ENCODE measurements at places on chromosomes 4 and X.

DNA sequence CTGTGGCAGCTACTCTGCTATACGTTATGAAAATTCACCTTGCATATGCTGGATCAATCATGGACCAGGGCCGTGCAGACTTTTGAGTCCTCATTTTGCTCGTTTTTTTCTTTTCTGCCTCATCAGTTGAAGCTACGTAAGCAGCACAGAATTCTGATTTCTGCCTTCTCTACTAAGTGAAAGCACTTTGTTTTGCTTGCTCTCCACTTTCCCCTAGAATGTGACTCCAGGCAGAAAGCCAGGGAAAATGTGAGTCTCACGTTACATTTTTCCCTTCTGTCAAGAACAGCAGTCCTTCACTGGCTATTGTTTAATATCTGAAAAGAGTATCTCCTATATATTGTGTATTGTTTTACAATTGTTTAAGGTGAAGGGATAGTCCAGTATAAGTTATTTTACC lies 1840.1 kb downstream of the PCDH7 start:
- DNase-seq, result no peak

DNA sequence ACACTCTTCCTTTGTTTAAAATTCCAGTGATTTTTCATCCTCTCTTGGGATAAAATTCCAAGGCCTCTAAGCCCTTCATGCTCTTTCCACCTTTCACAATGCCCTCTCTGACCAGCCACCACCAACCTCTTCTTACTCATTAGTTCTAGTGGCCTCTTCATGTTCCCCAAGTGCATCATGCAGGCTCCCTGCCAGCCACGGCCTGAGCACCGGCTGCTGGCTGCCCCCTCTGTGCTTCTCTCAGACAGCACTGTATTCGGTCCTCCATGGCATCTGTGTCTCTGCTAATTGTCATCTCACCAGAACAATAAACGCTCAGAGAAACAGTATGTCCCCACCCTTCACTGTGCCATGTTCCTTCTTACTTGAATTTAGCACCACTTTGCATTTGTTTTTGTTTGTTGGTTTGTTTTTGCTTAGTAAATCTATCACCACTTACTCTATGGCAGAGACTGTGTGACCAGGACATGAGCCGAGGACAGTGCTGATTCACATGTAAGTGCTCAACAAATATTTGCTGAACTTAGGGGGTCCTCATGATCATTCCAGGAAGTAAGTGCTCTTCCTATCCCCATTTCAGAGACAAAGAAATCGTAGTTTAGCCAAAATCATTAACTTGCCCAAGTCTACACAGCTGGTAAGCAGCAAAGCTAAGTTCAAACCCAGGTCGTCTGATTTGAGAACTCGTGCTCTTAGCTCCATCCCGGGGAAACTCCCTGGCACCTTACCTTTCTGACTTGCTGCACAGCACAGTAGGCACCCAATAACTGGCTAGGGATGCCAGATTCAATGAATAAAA lies 77.1 kb upstream of the UCP1 start:
- no peak for DNase-seq

DNA sequence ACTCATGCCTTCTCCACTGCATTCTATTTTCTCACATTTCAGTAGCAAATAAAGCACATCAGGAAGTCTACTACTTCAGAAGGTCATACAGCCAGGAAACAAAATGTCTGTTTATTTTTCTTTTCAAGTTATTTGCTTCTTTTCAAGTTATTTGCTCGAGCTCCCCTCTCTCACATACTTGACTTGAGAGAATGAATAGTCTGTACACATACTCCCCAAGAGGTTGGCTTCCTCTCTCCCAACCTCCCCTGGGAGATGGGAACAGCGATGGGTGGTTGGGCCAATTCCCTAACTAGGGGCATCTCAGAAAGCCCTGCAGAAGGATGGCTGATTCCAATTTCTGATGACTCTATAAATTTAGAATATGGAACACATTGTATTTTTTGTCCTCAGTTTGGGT lies 64.7 kb upstream of the PTPN13 start:
- no peak for DNase-seq

DNA sequence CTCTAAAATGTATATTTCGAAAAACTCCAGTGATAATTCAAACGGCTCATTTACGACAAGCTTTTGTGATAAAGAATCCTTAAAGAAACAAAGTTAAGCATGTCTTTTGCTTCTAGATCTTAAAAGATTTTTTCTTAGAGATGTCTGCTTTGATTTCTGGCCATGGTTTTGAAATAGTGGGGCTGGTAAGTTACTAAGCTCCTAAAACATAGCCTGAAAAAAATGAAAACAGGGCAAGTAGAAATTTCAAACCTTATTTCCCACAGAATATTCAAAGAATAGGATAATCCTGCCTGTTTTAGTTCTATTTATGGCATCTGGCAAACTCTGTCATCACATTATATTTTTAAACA lies 318.3 kb downstream of the ARHGAP24 start:
- no peak for DNase-seq

DNA sequence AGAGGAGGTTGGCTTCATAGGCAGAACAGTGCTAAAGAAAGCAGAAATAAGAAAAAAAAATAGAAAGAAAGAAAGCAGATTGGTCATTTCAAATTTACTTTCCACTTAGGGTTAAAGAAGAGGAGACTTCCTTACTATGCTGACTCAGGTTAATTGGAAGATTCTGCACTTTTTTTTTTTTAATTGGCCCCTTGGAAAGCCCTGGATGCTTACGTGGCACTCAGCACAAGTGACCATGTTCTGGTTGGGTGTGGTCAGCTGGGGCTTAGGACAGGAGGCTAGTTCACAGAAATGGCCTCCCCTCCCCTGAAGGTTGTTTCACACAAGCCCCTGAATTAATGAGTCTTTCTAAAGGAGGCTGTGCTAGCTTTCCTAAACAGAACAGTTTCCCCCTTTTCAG lies 14.5 kb downstream of the MAGEA9B start:
- DNase-seq, result no peak

DNA sequence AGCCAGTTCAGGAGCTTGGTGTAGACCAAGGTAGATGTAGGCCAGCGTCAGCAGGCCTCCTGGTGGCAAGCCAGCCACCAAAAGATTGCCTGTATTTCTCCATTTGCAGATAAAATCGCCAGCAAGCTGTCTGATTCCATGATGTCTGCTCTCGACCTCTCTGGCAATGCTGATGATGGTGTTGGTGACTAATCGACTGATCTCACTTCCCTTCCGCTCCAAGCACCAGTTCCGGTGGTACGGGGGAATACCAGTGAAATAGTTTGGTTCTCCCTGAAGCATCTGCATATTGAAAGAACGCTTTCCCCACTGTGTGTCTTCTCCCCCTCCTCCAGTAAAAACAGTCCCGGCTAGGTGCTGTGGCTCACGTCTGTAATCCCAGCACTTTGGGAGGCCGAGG lies 30.4 kb downstream of the GNL3L start:
- DNase-seq, result no peak

DNA sequence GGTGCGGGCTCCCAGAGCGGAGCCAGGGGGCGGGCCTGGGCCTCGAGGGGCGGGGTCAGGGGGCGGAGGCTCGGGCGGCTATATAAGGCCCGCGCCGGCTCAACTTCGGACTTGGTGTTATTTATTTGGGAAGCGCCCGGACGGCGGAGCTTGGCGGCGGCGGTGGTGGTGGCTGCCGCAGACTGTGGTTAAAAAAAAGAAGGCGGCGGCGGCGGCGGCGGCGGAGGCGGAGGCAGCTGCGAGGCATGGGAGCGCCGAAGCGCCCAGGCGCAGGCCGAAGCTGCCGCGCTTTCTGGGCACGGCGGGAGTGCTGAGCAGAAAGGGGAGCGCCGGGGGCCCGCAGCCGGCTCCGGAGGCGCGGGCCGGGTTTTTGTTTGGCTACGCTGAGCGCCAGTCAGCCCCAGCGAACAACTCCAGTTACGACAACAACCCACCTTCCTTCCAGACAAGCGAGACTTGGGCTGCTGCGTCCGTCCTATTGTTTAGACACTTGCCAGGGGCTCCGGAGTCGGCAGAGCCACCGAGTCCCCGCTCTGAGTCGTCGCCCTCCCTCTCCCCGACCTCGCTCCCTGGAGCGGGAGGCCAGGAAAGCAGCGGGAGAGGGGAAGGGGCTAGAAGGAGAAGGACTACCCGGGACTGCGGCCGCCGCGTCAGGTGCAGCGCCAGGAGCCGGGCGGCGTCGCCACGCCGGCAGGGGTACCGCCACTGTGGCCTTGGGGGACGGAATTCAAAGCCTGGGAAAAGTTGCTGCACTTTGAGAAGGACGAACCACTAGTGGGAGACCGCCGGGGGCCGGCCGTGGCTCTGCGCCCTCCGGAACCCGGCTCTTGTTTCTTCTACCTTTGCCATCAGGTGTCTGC lies at the start of gene SLIT2:
SLIT2 (plus strand) TSS at position 110 of the 860 bp plus-strand sequence. CDS start 1,911 bp downstream, outside the sequence.
- DNase-seq, result no peak

DNA sequence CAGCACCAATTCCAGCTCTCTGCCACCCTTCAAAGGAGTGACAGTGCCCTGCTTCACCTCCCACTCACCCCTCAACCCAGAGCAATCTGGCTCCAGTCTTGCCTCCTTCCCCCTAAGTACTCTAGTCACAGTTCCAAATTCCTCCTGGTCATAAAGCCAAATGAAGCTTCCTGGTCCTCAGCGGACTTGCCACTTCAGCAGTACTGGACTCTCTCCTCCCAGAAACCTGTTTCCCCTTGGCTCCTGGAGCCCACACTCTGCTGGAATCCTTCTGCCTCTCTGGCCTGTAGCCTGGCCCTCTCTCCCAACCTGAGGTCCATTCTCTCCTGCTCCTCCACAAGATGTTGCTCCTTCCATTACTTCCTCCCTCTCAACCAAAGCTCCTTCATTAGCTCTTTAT lies 52.6 kb upstream of the MTM1 start:
- DNase-seq, result no peak

- no peak for DNase-seq
These were observed 19.3 kb upstream of the SLAIN2 start for GRCh38 chr4:48322063-48322462.

DNA sequence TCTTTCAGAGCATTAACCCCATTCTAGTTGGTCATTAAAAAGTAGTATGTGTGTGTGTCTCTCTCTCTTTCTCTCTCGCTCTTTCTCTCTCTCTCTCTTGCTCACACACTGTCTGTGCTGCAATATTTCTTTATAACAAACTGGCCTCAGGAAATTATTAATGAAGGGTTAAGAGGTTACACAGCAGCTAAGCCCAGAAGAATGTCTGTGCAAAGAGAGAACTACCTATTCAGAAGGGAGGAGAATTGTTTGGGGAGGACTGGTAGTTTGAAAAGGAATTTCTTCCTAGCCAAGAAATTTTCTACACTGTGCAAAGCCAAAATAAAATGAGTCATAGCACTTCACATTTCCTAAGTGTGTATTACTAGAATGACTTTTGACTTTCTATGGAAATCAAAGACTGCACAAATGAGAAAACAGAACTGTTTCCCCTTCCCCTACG lies 22.2 kb downstream of the PDGFC start:
- DNase-seq, result no peak

DNA sequence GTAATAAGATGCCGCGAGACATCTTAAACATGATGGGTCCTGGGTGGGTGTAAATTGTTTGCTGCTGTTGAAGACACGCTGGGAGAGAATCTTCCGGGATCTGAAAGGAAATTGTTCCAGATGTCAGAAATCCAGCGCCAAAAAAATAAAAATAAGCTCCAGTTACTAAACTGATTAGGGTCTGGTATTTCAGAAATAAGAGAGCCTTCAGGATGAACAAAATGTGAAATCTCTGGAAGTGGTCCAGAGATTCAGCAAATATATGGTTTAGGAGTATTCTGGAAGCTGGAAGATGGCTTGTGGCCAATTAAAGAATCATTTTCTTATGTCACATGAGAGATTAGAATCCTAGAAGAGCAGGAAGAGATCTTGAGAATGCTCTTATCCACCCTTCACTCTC lies 75.8 kb upstream of the NHS start:
- DNase-seq, result no peak

DNA sequence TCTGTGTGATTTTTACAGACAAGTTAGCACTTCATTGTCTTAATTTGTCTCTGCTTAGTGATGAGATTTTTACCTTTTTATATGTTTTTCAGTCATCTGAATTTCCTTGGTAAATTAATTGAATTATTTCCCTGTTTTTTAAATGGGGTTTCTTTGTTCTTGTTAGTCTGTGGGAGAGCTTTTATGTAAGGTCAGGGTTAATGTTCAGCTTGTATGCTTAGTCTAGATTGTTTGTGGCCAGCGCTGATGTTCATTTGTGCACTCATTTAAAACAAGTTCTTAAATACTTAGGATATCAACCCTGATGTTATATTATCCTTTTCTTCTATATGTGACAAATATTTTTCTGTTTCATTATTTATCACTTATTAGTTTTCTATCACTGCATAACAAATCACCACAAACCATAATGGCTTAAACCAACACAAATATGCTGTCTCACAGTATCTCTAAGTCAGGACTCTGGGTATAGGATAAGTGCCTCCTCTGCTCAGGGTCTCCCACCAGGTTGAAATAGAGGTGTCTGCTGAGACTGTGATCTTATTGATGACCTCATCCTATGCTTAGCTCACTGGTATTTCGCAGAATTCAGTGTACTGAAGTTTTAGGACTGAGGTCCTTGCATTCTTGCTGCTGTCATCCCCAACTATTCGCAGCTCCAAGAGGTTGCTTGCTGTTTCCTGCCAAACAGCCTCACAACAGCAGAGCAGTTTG lies 53.2 kb downstream of the ATP10D start:
- DNase-seq, result no peak

DNA sequence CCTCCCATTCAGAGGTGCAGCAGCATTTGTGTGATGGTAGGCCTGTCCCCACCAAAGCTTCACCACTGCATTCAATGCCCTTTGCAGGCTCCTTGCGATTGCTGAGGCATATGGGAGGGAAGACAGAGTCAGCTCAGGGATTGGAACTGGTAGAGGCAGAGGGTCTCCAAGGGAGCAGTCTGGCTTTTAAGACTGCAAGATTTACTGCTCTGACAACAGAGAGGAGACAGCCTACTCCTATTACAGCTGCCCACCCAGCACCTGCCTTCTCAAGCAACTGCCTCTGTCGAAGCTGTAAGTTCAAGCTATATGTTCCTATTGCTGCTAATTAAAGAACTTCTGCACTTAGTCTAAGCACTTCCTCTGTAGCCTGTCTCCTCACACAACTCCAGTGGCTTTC lies 481.8 kb downstream of the FGF13 start:
- no peak for DNase-seq

DNA sequence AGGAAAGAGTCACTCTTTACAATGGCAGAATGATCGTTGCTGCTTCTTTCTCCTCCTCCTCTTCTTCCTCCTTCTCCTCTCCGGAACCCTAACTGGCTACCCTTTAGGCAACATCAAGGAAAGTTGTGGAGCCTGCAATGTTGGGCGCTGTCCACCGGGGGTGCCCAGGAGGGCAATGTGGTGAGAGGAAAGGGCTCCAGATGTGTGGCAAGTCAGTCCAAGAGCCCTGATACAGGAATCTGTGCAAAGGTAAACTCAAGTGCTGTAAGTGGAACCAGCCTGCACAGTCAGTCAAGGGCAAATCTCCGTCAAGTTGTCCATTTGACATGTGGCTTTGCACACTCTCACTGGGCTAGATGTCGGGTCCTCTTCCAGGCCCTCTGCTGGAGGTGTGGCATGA lies 2.8 kb downstream of the RTL5 start:
- no peak for DNase-seq

- no peak for DNase-seq
These were observed at the start of gene ARMCX4 for GRCh38 chrX:101485212-101485949. TSS of gene ARMCX4 (plus strand) at chrX:101485456. CDS start at chrX:101488590, 3,134 bp downstream.

DNA sequence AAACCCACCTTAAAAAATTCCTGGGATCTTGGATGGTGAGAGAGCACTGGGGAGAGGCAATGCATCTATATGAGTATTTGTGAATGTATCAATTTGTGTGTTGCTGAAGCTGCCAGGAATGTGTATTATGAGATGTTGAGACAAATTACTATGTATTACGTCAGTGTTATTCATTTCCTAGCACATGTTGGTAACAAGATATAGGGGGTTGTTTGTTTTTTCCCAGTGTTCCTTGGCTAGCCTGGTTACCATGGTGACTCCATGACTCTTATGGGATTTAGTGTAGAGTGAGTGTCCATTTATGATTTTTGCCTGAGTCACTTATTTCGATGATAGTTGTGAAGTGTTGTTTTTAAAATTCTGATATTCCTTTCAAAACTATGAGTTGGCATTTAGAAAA lies 65.6 kb downstream of the RAB40A start:
- no peak for DNase-seq
